ENCODE measurements at places on chromosomes 2 and 18. TPM values are rescaled to one million over a fixed set of nuclear protein-coding genes. Genes with fewer than 3 reads are reported as not detected.

DNA sequence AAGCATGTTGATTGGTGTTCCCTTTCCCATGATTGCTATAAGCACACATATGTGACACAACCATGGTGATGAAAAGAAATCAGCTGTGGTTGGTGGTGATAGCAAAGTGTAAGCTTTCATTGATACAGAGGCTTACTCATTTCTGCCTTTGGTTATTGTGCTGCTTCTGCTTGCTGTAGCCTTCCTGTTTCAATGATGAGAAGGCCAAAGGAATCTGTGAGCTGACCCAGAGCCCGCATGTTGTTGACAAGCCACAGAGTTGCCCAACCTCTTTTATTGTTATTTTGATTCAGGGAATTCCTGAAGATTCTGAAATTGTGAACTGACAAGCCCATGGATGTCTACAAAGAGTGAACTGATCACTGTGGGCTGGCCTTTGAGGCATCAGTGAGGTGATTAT, 164.4 kb downstream of the TMEFF2 start:
- no peaks in the 10 kb centered on the region for H3K27me3 ChIP-seq
- DNase-seq, result no peak
- no peaks in the 10 kb centered on the region for H3K4me1 ChIP-seq
- no peak overlapping the region for H3K4me3 ChIP-seq
- no peak overlapping the region for H3K27ac ChIP-seq

- H3K36me3 ChIP-seq, result no peaks in the 10 kb centered on the region
- no peak overlapping the region for H3K4me3 ChIP-seq
- no peak overlapping the region for H3K27ac ChIP-seq
These were observed 314.8 kb downstream of the MYCN start for GRCh38 chr2:16255120-16255519.

DNA sequence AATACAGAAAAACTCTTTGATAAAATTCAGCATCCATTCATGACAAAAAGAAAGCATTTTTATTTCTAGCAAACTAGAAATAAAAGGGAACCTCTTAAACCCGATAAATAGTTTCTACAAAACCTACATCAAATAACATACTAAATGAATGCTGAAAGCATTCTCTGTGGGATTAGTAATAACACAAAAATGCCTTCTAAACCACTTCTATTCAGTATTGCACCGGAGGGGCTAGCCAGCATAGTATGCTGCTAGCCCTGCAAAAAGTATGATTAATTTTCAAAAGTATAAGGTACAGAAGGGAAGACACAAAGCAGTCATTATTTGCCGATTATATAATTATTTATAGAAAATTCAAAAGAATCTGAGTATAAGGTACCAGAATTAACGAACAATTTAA, 145.2 kb downstream of the DTNB start:
- no peak for DNase-seq
- no peak overlapping the region for H3K27ac ChIP-seq
- no peaks in the 10 kb centered on the region for H3K36me3 ChIP-seq
- H3K4me3 ChIP-seq, result no peak overlapping the region
- H3K27me3 ChIP-seq, result no peaks in the 10 kb centered on the region

- DNase-seq, result no peak
- no peaks in the 10 kb centered on the region for H3K36me3 ChIP-seq
- H3K4me1 ChIP-seq, result no peaks in the 10 kb centered on the region
- H3K27ac ChIP-seq, result no peak overlapping the region
- no peak overlapping the region for H3K4me3 ChIP-seq
These were observed 829.3 kb downstream of the DCC start for GRCh38 chr18:53169346-53169745.

DNA sequence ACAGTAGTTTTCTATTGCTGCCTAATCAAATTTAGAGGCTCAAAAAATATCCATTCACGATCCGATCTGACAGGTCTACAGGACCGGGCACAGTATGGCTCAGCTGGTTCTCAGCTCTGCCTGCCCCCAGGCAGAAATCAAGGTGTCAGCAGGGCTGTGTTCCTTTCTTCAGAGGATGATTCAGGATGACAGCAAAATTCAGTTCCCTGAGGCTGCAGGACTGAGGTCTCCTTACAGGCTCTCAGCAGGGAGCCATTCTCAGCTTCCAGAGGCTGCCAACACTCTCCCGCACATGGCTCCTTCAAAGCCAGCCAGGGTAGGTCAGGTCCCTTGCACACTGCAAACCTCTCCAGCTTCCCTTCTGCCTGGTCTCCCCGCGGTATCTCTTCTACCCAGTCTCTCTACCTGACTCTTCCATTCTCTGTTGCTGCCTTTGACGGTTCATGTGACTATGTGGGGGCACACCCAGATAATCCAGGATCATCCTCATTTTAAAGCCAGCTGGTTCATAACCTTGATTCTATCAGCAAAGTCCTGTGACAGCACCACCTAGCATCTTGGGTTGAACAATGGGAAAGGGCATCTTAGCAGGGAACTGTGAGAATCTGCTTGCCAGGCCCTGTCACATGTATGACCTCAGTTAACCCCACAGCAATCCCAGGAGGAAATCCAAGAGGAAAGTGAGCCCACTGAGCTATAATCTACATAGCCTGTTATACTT, 50.4 kb downstream of the UXS1 start:
- peaks cover 4% of the 10 kb centered on the region for H3K4me1 ChIP-seq
- H3K4me3 ChIP-seq, result no peak overlapping the region
- DNase-seq, result no peak
- H3K36me3 ChIP-seq, result peaks cover 9% of the 10 kb centered on the region

- no peaks in the 10 kb centered on the region for H3K27me3 ChIP-seq
- H3K4me1 ChIP-seq, result peaks cover 20% of the 10 kb centered on the region
- DNase-seq, result no peak
- peak overlapping the region; percentile 86 for H3K27ac ChIP-seq
These were observed 112.8 kb downstream of the DOCK10 start for GRCh38 chr2:224929512-224929911.

- no peak for DNase-seq
- no peaks in the 10 kb centered on the region for H3K27me3 ChIP-seq
- no peak overlapping the region for H3K27ac ChIP-seq
- H3K36me3 ChIP-seq, result peaks cover 9% of the 10 kb centered on the region
These were observed 40.8 kb downstream of the KCMF1 start for GRCh38 chr2:85011747-85012146.

GRCh38 chr2:25473758-25474340, 132.1 kb upstream of the DNMT3A start:
- no peak overlapping the region for H3K4me3 ChIP-seq
- no peaks in the 10 kb centered on the region for H3K27me3 ChIP-seq
- H3K4me1 ChIP-seq, result no peaks in the 10 kb centered on the region
- H3K36me3 ChIP-seq, result peaks cover 35% of the 10 kb centered on the region

Gene DLGAP1
- not detected for total RNA-seq

Gene GPR45
- total RNA-seq, result not detected
